Fibroblast of skin of right biceps (primary cell): ENCODE measurements at places on chromosomes 3 and 15.

- DNase-seq = no peak
Observed at GRCh38 chr15:57328479-57328878, 47.8 kb upstream of the CGNL1 start.

DNA sequence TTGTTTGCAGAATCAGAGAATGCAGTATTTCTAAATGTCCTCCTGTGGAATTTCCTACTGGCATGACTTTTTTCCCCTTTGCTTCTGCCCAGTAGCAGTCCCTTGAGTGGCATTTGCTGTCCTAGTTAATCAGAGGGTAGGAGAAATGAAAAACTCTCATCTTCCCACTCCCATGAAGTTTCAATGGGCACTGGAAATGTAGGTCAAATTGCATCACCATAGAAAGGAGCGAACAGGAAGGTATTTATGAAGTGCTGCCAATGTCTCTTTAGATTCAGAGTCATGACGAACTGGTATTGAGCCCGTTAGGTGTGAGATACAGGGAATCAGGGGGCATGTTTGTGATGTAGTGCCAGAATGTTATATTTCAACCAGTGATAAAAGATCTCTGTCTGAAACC, 23.2 kb downstream of the ATXN7 start:
- DNase-seq = no peak

- no peak for DNase-seq
Observed at GRCh38 chr3:157816896-157817295, 289.3 kb downstream of the SHOX2 start.

DNA sequence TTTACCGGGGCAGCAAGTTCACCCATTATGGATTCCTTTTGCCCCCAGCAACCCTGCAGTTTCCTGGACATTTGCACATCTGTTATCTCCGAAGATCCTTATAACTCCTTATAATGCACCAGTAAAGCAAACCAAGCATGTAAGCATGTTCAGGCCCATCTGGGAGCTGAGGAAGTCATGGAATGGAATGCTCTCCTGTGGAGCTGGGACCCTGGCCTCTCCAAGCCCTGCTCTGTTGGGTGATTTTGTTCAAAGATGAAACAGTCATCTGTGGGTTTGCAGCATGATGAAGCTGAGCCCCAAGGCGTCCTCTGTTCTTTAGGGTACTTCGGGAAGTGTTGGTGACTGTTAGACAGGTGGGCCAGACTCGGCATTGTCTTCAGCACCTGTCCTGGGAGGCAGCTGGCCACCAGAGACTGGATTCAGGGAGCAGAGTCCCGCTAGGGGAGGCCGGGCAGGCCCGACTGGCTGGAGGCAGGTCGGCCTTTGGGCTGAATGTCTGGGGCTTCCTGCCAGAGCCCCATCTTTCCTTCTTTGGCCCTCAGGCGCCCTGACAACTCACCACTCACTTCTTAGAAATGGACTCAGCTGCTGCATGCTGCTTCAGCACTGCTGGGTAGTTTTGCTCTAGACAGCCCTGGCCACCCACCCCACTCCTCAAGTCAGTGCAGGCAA, 3.9 kb downstream of the DNAH1 start:
- DNase-seq = no peak

GRCh38 chr15:63971427-63971805, 74.9 kb downstream of the DAPK2 start:
- DNase-seq = no peak
